ENCODE measurements at places on chromosomes 6 and 20.

DNA sequence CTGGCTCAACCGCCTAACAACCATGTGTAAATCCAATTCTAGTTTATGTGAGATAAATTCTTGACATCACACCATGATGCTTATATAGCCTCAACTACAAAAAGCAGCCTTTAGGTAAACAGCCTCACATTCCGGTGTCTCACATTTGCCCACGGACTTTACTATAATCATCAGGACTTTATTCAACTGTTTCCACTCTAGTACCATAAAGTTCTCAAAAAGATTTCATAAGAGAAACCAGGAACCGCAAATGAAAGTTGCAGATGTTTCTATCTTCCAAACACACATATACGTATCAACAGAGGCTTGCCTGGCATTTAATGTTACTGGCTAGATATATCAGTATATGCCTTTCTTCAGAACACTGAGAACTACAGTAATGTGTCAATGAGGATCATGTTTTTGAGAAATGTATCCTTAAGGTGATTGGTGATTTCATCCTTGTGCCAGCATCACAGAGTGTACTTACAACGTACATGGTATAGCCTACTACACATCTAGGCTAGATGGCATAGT lies 80.0 kb downstream of the EPB41L2 start:
- DNase-seq: no peak

DNA sequence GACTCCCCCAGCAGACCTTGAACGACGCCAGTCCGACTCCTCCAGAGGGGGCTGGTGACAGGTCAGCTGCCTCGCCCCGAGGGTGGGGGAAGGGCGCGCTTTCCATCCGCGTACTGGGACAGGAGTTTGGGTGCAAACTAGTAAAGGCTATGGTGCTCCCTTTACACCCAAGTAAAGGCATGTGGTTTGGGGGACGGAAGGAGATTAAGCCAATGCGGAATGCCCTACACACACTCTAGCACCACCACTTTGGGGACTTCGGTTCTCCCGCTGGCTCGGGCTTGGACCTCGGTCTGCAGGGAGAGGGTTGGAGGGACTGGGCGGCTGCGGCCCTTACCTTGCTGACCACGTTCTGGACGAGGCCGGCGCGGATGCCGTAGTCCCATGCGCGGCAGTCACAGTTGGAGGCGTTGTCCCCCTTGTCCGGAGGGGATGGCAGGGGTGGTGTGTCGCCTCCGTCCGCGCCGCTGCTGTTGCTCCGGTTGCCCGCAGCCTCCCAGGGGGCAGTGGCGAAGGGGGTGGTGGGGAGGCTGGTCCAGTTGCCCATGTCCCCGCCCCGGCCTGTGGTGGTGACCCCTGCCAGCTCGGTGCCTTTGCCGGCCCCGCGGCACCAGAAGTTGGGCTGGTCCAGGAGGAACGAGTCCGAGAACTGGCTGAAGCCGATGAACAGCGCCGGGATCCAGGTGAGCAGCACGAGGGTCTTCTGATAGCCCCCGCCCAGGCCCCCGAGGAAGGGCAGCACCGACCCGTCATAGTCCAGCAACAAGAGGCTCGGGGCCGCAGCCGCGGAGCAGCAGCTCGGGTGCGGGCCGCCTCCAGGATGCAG lies 1.1 kb downstream of the SLC22A23 start:
- no peak for DNase-seq

GRCh38 chr6:7998103-7998725 lies 66.0 kb downstream of the BLOC1S5 start:
- DNase-seq: peak; percentile 33

- no peak for DNase-seq
Observed at GRCh38 chr6:150346346-150346745, 22.5 kb upstream of the IYD start.

- DNase-seq: no peak
Observed at GRCh38 chr20:14915356-14915755, 577.9 kb upstream of the FLRT3 start.

DNA sequence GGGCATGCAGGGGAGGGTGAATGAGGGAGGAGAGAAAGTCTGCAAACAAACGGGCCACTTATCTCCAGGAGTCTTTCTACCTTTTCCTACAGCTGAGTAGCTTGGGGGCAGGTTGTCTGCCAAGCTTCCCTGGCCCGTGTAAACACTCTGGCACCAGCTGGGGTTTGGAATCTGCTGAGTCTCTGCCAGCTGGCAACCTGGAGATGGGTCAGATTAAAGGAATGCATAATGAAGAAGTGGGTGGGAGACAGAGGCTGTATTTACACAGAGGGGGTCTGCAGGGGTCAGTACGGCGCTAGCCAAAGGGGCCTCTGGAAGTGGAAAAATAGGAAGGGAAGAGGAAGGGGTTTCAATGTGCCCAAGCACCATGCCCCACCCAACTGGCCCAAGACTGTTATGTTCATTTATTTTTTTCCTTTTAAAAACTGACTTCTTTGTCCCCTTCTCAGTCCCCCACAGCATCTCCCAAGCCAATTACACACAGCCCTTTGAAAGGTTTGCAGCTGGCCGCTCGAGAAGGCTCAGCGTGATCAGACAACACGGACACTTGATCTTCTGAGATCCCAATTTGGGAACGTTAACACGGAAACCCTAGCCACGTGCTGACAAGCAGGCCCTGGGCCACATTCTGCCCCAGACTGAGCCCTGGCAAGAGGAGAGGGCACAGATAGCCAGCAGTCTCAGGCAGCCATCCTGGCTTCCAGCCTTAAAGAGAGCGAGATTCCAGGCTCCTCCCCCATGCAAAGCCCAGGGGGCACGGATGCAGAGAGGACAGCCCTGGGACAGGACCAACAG lies 25.2 kb downstream of the TRAM2 start:
- no peak for DNase-seq

DNA sequence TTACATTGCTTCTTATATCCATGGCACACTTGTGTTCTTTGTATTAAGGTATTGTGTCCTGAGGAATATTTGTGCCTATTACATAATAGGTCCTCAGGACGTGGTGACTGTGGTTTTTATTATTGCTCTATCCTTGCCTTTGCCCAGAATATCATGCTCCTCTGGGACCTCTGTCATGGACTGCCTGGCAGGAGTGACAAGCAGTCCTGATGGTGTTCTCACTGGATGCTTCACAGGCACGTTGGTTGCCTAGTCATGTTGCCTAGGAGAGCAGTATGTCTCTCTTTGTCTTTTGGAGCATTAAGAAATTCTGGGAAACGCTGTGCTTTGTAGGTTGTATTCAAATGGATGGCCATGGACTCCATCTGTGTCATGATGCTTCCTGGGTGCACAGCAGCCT lies 24.7 kb upstream of the MROH8 start:
- no peak for DNase-seq

DNA sequence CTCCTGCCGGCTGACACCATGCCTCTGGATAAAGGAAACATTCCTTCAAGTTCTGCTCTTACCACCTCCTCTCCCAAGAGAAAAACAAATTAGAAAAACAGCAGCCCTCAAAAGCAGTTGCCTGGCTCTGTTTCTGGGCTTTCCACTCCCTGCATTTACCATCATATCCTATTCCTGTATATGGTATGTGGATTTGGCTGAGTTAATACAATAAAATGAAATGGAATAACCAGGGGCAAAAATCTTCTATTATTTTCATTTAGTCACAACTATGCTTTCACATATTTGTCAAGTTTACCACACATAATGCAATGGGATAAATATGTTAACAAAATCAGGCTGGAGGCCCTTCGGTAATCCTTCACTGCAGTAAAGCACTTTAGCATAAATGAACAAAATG lies 34.3 kb downstream of the COL12A1 start:
- DNase-seq: no peak

DNA sequence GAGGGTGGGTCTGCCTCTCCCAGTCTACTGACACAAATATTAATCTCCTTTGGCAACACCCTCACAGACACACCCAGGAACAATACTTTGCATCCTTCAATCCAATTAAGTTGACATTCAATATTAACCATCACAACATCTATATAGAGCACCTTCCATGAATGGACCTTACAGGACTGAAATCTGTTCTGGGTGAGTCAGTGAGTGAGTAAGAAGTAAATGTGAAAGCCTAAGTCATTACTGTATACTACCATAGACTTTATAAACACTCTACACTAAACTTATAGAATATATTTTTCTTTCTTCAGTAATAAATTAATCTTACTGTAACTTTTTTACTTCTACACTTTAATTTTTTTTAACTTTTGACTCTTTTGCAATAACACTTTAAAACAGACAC lies 993.8 kb upstream of the MAP3K7 start:
- no peak for DNase-seq

DNA sequence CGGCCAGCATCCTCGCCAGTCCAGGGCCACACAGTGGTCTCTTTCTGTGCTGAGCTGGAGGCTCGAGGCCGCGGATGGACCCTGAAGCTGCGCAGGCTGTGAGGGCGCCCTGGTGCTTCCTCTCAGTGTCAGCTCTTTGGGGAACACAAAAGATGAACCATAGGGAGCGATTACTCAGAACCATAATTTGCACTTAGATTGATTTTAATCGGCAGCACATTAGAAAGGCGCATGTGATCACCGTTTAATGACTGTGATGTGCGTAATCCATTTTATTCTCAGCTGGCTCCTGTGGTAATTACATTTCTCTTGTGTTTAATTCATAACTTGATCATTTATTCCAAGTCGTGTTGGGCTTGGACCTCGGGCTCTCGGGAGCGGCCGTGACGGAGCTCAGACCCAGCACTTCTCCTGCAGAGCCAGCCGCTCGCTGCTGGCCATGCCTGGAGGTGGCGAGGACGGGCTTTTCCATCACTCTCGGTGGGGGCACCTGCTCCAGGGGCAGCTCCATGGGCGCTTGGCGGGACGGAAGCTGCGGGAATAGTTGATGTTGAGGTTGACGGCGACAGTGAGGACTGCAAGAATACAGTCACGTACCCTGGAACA lies 25.6 kb upstream of the NTSR1 start:
- no peak for DNase-seq

DNA sequence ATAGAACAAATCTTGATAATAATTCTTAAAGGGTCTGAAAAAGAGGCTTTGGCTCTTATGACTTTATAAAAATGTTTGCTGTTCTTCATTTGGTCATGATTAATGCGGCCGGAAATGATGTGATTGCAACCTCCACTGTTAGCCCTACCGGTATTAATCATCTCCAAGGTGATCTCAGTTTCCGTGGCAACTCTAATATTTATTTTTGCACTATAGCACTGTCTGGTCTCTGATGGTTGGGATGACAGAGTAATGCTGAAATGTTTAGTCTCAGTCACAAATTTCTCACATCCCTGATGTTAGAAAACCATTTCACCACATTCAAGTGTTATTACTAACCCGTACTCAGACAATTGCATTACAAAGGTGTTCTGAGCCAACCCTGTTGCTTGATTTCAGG lies 87.4 kb downstream of the TMEM200A start:
- no peak for DNase-seq

DNA sequence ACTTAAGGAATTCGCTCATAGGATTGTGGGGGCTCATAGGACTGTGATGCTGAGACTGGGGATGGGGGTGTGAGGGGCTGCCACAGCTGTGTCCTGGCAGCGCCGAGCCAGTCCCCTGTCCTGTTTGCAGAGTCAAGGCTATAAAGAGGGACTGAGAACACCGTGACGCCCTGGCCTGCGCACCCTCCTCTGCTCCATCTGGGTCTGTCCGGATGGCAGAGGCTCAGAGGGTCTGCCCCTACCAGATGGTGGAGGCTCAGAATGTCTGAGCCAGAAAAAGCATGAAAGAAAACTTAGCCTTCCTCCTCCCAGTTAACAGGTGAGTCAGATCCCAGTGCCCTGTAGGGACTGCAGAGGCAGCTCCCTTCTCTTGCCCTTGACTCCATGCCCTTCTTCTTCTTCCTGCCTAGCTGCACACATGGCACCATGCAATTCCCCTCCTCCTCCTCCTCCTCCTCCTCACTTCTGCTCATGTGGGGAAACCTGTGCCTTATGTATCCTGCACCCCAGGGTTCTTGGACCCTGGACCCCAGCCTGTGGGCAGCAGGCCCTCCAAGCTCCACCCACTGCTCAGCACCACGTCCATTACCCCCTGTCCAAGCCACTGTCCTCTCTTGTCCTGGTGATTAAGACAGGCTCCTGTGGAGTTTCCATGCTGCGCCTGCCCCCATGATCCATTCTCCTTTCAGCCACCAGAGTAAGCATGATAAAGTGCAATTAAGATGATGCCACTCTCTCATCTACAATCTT lies 410.0 kb upstream of the SULF2 start:
- DNase-seq: no peak

DNA sequence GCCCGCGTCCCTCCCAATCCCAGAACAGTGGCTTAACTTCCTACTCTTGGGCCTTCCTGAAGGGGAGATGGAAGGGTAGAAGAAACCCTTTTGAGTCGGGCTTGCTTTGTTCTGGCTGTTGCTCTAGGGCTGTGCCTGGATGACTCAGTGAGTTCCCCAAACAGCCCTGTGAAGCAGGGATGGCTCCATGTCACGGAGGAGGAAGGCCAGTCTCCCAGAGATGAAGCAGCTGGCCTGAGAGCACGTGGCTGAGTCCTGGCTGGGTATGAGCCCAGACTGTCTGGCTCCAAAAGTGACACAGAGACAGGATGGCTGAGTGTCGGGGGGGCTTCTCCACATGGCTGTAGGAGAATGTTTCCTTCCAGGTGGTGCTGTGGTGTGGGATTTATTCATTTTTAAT lies 4.6 kb downstream of the SYTL3 start:
- no peak for DNase-seq

GRCh38 chr20:10728873-10729670 lies 55.3 kb upstream of the JAG1 start:
- DNase-seq: no peak

- no peak for DNase-seq
Observed at GRCh38 chr6:74631564-74631963, 574.3 kb downstream of the COL12A1 start.

DNA sequence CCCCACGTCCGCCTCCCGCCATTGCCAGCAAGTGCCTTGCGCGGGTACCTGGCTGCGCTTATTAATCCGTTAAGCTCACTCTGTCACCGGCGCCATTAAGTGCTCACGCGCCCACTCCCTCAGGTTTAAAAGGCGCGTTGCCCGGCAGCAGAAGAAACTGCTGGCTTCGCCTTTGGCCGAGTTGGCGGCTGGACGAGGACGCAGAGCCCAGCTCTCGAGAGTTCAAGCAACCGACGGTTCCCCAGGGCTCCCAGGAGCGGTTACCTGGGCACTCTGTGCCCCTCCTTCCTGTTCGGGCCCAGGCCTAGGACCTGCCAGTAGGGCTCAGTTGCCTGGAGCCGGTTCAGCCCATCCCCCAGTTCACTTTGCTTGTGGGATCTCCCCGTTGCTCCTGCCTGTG lies at the start of gene GGTLC1:
TSS of gene GGTLC1 (minus strand) at position 219 of the 400 bp plus-strand sequence. CDS start 2,168 bp downstream, outside the sequence.
- no peak for DNase-seq

Measured in AG04449 (cell line).